KBM-7 (cell line): ENCODE measurements at places on chromosomes 2 and 18.
A peak's percentile ranks its signal among the peaks of the same experiment; 100 is the strongest.

GRCh38 chr2:182706751-182707150 is 9.3 kb upstream of the DNAJC10 start:
- DNase-seq, result no peak

- no peak for DNase-seq
These were observed 12.9 kb downstream of the FOSL2 start for GRCh38 chr2:28405537-28405936.

DNA sequence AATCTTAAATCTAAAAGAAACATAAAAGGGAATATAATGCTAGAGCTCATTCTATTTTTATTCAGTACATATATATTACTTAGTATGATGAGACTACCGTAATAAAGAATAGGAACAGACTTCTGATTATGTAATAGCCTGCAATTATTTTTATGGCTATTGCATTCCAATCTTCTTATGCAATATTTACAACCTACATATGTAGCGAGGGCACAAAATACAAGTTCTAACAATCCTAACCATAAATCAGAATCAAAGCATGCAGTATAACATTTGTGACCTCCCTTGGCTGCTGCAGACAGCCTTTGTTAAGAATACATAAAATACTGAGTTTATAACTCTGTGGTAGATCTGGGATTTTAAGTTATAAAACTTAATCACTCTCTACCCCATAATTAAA is 177.6 kb downstream of the BABAM2 start:
- DNase-seq, result no peak

DNA sequence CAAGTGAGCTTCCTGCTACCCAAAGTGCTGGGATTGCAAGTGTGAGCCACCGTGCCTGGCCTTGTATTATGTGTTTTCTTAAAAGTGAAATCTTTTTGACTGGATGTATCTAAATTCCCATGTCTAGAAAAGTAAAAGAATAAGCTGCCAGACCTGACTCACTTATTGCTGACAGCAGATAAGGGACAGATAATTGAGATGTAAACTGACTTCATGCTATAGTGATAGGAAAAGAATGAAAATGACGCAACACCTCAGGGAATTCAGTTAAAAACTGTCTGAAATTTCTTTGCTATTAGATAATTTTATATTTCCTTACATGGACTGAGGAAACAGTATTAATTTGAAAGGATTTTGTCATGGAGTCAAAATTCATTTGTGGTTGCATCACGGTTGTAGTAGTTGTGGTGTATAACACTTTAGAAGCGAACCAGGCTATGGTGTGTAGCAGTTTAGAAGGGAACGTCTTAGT is 19.4 kb downstream of the TTC27 start:
- no peak for DNase-seq

- no peak for DNase-seq
These were observed 6.6 kb downstream of the MYCN start for GRCh38 chr2:15946983-15947382.

DNA sequence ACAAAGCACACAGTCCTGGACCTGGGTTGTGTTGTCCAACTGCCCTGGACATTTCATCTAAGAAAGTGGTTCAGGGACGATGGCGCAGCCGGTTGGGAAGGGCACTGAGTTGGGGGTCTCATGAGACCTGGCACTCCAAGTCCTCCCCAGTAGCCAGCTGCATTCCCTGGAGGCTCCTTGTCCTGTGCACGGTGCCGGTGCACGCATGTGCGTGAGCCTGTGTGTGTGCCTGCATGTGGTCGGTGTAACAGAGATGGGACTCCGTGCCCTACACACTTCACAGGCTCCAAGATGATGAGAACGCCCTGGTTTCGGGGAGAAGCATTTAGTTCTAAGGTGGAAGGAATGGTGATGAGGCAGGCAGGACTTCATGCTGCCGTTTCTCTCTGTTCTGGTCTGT is 124.9 kb upstream of the PXDN start:
- no peak for DNase-seq

- DNase-seq, result no peak
These were observed 9.8 kb downstream of the FEV start for GRCh38 chr2:218975060-218975777.

- DNase-seq, result peak; percentile 80
These were observed 782.6 kb upstream of the ID2 start for GRCh38 chr2:7899241-7899640.

DNA sequence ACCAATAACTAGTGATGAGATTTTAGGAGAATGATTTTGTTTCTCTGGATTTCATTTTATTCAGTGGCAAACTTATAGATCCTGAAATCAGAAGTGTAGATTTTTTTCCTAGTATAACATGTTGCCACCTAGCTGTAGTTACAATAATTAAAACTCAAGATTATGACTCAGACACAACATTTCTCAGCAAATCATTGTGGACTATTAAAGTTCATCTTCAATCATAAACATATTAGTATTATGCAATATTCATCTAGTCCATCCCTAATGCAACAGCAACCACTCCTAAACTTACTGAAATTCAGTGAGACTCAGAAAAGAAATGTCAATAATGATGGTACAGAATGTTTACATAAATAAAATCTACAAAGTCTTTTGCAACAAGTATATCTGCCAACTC is 51.3 kb downstream of the USP34 start:
- no peak for DNase-seq

DNA sequence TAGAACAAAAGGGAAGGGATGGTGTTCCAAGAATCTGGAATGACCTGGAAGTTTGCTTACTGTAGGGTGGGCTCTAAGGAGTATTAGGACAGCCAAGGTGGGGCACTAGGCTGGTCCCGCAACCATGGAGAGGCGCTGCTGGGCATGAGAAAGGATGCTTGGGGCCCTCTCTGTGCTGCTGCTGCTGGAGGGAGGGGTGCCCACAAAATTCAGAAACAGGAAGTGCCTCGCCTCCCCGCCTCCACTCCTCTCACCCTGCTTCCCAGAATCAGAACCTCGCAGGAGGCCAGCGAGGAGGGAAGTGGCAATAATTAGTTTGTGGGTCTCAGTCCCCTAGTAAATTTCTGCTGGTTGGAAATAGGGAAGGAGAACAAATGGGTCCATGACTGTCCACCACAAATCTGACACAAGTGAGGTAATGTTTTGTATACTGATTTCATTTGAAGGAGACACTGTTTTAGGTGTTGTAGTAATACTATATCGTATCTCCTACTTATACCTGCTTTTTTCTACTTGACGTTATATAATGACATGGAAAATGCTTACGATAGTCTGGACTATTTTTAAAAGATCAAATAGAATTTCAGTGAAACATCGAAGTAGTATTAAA is 7.9 kb upstream of the PDCL3 start:
- DNase-seq, result peak; percentile 80

DNA sequence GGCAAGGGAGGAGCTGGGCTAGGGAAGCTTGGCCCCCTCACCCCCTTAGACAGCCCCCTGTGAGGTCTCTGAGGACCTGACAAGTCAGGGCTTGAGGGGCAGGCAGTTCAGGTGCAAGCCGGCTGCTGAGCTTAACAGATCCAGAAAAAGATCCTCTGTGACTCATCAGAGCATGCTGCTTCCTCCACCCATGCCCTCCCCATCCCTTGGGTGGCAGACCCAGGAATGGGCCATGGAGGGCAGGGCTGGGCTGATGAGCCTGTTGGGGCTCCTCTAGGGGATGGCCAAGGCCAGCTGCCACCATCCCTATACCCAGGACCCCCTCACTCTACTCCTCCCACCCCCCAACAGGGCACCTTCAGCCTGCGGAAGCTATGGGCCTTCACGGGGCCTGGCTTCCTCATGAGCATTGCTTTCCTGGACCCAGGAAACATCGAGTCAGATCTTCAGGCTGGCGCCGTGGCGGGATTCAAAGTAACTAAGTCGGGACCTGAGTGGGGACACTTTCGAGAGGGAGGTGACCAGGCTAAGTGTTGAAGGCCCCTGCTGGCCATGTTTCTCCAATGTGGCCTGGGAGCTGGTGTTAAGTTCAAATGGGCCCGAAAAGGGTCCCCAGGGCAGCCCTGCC is 1.9 kb downstream of the SLC11A1 start:
- no peak for DNase-seq
